Right renal cortex interstitium (tissue), 3 donors: ENCODE measurements at places on chromosomes 12 and 14. TPM values are rescaled to one million over a fixed set of nuclear protein-coding genes. Genes with fewer than 3 reads are reported as not detected.

Gene RNF41
- 48.4 TPM for polyA plus RNA-seq

Gene MGST1
- polyA plus RNA-seq = 38.4 TPM

Gene GLIPR1L2
- polyA plus RNA-seq = 2.9 TPM

Gene C12orf56
- polyA plus RNA-seq = 1.4 TPM

Gene TDRD9
- polyA plus RNA-seq = 2.4 TPM

Gene RNASE2
- 0.89 TPM for polyA plus RNA-seq

Gene RPGRIP1
- polyA plus RNA-seq = 0.65 TPM

Gene MYO1H
- polyA plus RNA-seq = 1.4 TPM

- DNase-seq = no peak
These were observed 152.1 kb downstream of the ADGRD1 start for GRCh38 chr12:131105736-131106348.

DNA sequence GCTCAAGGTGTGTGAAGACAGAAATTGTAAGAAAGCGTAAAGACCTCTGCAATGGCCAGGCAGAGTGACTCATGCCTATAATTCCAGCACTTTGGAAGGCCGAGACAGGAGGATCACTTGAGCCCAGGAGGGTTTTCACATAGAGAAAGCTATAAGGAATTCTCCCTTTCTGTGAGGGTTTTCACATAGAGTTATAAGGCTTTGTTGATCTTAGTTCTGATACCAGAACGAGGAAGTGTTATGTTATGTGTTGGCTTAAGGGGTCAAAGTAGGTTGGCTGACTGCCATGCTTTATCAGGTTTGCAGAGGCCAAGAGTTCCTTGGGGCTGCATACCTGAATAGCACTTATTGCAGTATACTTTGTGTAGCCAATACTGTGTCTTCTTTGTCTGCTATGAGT lies 139.1 kb downstream of the ERC1 start:
- DNase-seq = no peak

- no peak for DNase-seq
These were observed 2.8 kb downstream of the LBHD2 start for GRCh38 chr14:103086771-103087342.

- no peak for DNase-seq
These were observed 648.5 kb downstream of the RPS29 start for GRCh38 chr14:48937541-48938195.

GRCh38 chr14:56894591-56894991 lies 84.3 kb upstream of the OTX2 start:
- no peak for DNase-seq

DNA sequence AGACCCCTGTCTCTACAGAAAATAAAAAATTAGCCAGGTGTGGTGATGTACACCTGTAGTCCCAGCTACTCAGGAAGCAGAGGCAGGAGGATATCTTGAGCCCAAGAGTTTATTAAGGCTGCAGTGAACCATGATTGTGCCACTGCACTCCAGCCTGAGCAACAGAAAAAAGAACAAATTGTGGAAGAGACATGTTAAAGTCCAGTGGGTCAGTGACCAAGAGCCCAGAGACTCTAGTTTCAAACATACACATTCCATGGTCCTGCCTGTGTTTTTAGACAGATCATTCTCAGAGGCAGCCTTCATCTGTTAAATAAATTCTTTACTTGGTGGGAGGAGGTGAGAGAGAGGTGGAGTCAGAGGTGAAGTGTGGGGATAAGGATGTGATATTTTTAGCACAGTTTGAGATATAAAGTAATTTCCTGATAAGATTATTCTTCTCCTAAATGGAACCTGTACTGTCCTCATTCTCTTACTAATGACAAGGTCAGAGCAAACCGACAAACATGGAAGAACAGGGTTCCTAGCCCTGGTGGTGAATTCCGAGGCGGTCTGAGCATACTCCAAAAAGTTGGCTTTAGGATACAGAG lies 48.7 kb downstream of the RASSF3 start:
- no peak for DNase-seq

DNA sequence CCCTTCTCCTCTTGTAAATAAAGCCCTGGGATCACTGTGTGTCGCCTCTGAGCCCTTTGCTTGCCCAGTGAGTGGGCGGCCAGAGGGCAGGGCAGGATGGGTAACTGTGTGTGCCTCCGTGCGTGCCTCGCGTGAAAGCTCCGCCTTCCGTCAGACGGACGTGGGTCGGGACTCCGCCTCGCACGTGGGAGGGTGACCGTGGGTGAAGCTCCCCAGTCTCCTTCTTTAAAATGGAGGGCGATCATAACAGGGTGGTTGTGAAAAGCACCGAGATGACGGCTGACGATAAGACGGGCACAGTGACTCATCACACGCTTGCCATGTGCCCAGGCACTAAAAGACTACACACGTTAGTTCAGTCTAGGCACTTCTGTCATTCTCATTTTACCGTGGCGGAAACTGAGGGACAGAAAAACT lies 9.2 kb downstream of the PHB2 start:
- DNase-seq = no peak

GRCh38 chr12:103773109-103773910 lies 67.7 kb downstream of the NT5DC3 start:
- DNase-seq = no peak

DNA sequence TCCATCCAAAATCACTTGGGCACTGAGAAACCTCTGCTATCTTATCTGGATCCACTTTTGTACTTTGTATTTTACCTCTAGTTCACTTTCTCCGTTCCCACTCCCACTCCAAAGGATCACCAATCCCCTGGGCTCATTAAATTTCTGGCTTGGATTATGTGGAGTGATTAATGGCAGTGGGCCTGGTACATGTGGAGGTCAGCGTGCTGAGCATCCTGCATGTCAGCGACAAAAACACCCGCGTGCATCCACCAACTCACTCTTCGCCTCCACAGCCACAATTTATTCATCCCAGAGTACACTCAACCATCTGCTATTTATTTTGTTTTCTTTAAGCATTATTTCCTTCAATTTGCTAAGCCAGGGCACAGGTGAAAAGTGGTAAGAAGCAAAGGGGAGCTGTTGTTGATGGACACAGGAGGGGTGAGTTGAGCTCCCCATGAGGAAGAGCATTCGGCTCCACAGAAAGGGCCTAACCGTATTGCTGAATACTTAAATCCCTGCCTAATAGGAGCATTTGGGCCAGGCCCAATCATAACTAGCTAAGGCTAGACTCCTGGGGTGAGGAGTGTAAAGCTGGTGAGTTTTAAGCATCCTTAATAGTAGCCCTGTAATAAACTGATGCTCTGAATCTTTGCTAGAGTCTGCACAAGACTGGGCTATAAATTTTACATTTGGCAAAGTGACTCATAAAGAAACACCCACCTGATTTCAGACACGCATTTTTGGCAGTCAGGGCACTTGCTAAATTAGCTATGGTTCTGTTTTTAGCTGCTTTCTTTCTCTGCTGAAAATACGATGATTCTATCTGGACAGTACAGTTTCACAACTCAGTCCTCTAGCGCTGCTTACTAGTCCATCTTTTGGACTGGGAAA lies 137.8 kb downstream of the SLC25A21 start:
- no peak for DNase-seq

DNA sequence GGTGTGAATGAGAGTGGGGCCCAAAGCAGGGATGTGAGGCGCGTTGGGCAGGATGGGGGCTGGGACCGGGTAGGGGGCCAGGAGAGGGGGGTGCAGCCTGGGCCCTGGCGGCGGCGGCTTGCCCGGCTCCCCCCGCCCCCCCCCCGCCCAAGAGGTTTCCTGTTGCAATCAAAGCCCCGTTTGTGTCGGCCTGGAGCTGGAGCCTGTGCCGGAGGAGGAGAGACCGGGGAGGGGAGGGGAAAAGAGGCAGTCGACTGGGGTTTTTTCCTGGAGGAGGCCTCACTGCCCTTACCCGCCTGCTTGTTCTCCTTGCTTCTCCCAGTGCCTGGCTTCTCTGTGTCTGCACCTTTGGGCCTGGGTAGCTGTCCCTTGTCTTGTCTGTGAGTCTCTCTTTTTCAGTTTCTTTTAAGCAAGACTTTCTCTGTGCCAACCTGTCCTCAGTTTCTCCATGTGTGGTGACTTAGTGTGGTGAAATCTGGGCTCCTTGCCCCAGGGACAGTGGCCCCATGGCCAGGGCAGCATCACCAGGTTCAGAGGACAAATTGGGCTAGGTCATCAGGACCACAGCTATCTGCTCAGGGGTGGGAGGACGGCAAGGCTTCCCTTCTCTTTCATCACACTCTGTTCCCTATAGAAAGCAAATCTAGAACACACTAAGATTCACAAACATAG lies 8.5 kb downstream of the RARG start:
- no peak for DNase-seq

GRCh38 chr12:24173067-24173466 lies 223.6 kb upstream of the SOX5 start:
- DNase-seq = no peak

DNA sequence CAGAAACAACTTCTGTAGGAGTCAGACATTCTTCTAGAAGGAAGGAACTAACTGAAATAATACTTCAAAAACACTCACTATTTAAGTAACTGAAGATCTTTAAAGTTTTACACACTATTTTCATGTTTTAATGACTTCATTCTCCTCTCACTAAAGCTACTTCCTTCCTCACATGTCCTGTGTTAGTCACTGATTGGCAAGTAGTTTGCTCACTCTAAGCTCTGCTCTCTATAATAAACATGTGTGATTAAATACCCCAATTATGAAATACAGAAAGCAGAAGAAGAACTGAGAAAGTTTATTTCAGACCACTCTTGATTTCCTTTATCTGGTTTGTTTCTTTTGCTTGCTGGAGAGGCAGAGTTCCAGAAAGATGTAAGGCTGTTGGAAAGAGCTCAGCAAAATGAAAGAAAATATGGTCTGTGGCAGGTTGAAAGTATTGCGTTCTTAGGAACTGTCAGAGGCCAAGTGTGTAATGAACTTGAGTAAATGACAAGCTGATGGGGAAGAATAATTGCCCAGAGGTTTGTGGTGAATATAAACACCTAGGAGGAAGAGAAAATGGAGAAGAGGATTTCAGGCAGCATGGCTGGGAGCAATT lies 522.0 kb upstream of the SEL1L start:
- no peak for DNase-seq

GRCh38 chr12:31485571-31485970 lies 105.4 kb downstream of the DENND5B start:
- no peak for DNase-seq

DNA sequence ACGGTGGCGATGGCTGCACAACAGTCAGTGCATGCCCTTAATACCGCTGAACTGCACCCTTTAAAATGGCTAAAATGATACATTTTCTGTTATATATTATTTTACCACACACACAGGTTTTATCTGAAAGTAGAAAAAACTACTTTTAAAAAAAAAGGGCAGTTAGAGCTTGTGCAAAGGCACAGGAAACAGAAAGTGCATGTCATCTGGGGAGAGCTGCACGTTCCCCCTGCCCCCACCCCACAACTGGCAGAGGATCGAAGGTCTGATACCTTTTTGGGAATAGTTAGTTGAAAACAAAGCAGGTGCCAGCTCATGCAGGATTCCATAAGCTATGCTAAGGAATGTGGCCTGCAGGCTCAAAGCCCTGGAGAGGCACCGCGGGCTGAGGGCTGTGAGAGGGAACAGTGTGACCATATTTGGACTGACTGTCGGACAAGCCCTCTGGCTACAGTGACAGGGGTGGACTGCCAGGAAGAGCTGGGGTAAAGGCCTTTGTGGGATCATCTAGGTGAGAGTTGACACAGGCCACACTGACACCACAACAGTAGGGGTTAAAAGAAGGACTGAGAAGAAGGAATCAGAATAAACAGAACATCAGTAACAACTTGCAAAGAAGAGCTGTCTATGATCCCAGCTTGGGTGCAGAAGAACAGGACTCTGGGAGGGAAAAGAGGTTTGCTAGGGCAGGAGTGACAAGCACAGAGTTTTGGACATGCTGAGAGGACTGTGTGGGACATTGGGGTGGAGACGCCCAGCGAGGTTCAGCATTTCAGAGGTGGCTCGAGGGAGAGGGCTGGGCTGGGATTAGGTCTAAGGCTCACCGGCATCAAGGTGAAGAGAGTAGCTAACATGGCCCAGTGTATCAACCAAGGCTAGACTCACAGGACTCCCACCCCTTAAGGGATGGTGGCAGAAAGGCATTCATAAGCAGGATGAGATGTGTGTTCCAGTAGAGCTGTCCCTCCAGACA lies 54.6 kb downstream of the ACTN1 start:
- no peak for DNase-seq

DNA sequence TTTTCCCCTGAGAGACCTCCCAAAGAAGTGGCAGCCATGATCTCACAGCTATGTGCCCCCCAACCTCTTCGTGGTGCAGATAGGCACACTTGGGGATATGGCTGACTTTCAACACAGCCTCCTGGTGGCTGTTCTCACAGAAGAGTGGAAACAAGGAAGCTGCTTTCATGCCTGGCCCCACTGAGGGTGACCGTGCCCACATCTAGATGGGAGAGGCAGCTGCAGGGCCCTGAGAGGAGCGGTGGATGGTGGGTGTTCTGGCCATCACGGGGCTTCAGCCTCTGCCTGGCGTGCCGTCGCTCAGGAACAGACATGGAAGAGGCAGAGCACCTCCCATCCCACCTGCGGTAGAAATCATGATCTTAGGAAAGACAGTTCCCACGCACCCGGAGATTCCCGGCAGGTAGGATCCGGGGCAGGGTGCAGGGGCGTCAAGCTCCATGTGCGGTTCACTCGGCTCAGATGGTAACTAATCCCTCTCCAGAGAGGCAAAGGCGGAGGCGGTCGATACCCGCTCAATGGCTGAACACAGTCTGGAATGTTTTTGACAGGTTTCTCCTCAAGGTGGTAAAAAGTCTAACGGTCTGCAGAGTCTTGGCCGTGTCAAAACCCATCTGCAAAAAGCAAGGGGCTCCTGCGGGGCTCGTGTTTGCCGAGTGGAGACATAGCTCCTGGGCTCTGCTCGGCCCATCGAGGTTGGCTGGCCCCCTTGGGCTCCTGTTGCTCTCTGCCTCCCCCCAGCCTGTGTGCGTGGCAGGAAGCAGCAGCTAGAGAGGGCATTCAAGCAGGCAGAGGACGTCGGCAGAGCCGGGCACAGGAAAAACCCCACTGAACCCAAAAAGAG lies 225.2 kb upstream of the RTL1 start:
- no peak for DNase-seq

- no peak for DNase-seq
These were observed 13.8 kb downstream of the RAD51B start for GRCh38 chr14:67833403-67833802.

- DNase-seq = no peak
These were observed 124.5 kb upstream of the ARHGAP5 start for GRCh38 chr14:31952573-31952972.

- DNase-seq = no peak
These were observed 46.9 kb upstream of the MDM1 start for GRCh38 chr12:68378872-68379606.

DNA sequence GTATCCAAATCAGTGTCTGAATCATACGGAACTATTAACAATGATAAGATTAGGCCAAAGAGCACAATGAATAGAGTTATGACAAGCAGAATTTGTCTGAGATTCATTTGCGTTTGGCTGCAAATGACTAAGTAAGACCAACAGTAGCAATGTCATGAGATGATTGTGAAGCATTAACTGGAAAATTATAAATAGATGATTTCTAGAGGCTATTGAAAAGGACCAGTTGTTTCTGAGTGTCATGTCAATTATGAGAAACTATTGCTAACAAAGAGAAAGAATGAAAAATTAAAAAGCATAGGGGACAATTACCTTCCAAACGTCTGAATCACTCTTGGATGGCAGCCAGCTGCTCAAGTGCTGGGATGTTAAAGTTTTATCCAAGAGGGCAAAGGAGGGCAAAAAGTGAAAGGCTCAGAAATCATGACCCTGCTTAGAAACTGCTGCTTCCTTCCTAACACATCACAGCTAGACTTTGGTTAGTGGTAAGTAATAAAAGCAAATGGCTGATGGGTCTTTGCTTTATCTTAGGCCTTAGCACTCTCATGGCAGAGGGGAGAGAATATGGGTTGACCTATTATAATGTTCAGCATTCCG lies 89.0 kb downstream of the AKAP6 start:
- DNase-seq = no peak
